ENCODE measurements at places on chromosomes 5 and 9.

GRCh38 chr5:31944684-31945445, 229.3 kb downstream of the GOLPH3 start:
- no peak for DNase-seq

DNA sequence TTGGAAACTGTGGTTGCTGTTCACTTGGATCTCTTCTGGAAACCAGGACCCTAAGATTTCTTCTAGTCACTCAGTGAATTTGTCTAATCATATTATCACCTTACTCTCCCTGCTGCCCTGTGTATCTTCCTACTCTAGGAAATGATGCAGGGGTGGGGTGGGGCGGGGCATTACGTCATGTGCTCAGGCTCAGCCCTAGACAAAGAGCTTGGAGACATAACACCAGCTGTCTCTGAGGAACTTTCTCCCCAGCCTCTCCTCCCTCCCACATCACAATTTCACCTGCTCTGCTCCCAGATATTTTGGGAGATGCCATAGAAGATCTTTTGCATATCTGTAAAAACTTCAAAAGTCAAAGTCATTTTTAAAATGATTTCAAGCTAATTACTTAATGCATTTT, 470.4 kb downstream of the ZSWIM6 start:
- no peak for DNase-seq

DNA sequence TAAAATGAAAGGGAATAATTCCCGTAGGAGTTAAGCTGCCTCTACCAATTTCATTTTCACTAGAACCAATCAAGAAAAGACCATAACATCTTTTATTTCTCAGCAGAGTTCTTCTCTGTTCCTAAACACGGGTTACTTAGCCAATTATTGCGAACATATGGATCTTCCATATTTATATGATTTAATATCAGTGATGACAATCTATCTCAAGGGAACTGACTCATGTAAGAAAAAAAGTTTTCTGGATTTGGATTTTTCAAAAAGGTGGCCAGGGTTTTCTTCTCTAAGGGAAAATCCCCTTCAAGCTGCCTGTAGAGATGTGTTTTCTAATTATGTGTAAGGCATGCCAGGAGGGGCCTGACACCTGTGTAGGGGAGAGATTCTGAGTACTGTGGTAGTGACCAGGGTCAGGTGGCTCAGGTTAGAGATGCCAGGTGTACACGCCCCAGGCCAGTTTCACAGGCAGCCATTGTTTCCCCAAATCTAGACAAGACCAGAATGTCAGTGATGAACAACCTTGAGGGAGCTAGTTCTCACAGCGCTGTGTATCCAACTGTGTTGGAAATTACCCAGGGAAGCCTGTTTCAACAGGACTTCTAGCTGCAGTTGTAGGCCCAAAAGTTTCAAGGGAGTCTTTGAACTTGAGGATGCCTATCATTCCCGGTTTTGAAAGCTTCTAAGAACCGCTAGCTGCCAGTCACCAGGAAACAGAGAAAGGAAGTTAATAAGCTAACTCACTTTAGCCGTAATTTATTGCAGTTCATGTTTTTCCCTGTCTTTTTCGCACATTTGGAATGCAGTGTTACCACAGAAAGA, 572.5 kb upstream of the RGMB start:
- no peak for DNase-seq

DNA sequence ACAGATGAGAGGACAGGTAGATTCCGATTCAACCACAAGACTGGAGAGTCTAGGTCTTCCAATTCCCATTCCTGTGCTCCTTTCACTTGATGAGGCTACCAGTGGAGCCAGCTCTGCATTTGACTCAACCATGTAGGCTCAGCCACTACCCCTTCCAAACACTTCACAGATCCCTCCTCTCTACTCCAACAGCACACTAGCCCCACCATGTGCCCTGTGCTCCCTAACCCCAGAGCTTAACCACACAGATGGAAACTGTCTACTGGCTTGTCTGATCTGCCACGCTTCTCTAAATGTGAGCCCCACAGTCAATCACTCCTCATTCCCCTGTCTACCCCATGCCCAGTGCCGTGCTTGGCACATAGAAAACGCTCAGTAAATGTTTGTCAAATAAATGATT, 508.2 kb downstream of the CDK5RAP2 start:
- DNase-seq: no peak

DNA sequence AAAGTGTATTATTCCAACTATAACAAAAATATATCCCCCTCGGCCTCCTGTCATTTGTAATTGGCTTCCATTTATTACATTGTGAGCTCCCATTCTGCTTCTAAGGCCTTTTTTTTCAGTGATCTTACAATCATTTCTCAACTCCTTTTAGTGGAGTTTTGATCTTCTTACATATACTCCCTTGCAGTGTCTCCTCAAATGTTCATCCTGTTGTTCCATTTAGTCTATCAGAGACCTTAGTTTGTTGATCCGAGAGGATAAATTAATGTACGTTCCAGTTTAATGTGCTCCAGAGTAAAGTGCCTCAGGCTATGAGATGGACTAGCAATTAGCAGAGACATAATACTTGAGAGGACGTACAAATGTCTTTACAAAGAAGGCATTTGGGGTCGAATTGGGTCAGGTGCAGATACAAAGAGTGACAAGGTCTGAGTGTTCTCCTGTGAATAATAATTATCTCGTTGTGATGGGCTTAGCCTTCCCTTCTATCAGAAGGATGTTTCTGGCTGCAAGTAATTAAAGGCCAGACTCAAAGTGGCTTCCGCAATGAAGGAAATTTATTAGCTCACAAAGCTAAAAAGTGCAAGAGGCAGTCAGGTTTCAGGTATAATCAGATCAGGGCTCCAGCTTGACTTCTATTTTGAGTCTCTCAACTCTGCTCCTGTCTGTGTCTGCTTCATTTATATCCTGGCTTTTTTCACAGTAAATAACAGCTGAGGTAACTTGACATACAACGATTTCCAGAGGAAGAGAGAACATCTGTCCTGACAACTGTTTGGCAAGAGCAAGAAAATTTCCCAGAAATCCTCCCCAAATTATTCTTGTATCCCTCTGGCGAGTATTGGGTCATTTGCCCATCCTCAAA, 30.1 kb downstream of the ARRDC3 start:
- DNase-seq: no peak

GRCh38 chr9:6443661-6444060, 30.7 kb downstream of the UHRF2 start:
- no peak for DNase-seq

DNA sequence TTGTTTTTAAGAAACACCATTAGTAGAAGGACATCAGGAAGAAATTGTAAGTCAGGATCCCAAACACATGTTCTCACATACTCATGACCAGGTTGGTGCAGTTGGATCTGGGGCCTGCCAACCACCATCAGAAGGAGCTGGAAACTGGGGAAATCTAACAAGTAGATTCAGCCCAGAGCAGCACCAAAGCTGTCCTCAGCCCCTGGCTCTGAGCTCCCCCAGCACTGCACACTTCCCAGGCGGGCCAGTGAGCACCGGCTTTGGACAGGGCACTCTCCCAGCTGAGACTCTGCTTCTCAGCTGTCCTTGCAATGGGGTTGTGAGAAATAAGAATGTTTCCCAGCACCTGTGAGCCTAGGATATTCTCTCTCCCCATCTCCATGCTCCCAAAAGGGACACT, 162.5 kb downstream of the PAX5 start:
- DNase-seq: no peak

GRCh38 chr9:79213417-79214125, 358.2 kb upstream of the TLE4 start:
- no peak for DNase-seq

GRCh38 chr5:170161069-170161468, 55.4 kb downstream of the FOXI1 start:
- DNase-seq: no peak

- no peak for DNase-seq
These were observed 12.2 kb downstream of the GLDC start for GRCh38 chr9:6633378-6633777.

DNA sequence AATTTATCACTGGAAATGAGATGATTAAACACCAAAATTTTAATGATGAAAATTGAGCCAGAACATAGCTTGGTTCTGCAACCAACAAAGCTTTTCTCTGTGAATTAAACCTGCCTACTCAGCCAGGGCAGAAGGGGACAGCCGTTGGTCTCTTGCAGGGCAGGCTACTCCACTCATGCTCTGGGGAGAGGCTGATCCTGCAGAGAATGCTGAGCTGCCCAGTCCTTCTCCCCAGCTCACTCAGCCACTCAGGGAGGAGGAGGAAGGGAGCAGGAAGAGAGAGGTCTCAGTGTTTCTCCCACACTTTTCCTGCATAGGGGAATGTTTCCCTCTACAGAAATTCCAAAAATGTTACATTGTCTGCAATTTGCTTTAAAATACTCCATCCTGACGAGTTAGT, 40.4 kb upstream of the HMHB1 start:
- DNase-seq: no peak

DNA sequence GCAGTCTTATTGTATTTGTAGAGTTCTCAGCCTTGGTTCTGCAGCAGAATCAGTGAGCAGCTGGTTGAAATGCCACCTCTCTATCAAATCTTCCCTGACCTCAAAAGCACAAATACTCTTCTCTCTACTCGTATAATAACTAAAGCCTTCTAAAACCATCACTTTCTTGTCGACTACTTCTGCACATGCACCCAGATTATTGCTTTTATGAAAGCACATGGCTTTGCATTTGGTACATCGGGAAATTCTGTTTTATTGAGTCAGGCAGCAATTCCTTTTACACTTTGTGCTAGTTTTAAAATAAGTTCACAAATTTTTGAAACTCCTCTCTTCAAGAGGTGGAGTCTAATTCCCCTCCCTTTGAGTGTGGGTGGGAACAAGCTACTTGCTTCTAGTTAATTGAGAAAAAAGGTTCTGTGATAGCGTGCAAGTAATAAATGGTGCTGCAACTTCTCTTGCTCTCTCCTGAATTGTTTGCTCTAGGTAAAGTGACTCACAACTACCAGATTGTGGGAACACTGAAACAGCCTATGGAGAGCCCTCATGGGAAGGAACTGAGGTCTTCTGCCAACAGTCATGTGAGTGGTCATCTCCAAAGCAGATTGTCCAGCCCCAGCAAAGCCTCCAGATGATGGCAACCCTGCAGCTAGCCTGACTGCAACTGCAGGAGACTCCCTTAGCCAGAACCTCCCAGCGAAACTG, 66.0 kb upstream of the TAF1L start:
- DNase-seq: no peak

GRCh38 chr5:167049771-167050567, 1241.5 kb upstream of the WWC1 start:
- no peak for DNase-seq

GRCh38 chr9:34744295-34745221, 34.6 kb upstream of the CCL21 start:
- no peak for DNase-seq

DNA sequence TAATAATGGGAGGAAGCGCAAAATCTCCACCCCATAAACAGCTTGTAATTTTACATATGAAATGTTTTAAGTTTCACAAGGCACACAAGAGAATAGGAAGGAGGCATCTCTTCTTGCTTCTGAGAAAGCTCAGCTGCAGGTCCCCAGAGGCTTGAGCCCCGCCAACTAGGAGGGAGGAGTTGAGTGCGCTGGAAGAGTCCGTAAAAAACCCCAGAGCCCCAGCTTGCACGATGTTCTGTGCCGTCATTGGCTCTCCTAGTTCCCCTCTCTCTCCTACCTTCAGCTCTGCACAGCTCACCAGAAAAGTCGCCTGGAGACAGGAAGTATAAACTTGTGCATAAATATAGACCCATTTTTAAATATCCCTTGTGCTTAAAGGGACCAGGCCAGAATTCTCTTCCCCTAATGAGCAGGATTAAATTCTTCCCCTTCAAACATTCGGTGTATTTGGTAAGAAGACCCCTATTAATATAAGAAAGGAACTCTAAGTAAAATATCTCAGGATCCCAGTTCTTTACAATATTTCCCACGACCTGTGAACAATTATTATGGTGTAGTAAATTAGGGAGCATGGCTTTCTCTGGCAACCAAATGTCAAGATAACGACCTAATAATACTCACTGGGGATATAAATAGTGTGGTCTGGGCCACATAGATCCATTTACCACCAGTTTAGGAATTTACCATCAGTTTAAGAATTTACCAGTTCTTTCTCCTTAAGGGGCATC, 13.7 kb downstream of the GLRX start:
- DNase-seq: peak; percentile 71

DNA sequence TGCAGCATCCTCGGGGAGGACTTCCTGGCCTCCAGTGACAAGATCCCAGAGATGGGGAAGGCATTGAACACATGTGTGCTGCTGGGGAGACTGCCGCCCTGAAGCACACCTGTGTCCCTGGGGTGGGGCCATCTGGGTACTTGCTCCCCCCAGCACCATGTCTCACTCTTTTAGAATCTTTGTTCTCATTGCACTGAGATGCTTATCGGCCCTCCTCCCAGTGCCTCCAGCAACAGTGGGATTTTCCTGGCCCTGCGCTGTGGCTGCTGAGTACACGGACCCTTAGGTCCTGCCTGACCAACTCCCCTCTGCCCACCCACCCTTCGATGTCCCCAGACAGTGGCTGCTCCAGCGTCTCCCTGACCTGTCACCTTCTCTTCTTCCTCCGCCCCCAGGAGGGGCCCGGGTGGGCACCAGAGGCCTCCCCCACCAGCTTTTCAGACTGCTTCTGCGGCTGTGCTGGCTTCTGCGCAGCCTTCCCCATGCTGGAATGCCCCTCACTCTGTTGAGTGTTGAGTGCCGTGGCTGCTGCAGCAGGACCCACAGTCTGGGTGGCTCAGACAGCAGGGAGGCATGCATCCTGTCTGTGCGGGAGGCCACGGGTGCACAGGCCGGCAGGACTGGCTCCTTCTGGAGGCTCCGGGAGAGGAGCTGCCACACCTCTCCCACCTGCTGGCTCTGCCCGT, 145.9 kb upstream of the IRX2 start:
- no peak for DNase-seq

DNA sequence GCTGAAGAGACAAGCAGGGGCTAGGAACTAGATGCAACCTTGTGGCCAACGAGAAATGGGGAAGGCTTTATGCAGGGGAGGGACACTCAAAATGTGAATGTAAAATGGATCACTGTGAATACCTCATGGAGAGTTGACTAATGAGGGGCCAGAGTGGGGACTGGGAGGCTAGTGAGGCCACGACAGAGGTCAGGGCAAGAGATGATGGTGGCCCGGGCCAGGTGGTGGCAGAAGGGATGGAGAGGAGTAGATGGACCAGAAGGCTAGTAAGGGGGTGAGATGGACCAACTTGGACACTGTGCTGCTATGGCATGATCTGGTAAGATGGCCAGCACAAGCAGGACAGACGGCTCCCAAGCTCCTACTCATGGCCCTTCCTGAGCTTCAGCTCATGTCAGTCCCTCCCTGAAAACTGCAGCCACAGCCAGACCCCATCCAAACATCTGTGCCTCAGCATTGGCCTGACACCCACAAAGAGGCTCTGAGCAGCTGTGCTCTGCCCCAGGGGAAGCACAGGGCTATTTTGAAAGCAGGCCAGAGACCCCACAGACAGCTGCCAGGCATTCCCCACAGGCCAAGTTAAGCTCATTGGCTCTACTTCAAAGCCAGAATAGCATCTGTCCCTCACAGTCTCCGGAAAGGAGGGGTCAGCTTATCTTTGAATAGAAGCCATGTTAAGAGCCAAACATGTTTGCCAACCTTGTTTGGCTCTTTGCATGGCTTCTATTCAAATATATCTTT, 22.1 kb downstream of the P4HA2 start:
- DNase-seq: no peak

GRCh38 chr9:27460226-27461023, 63.7 kb upstream of the IFNK start:
- no peak for DNase-seq

All from activated CD4-positive, alpha-beta T cell treated with anti-CD3 and anti-CD28 coated beads, Interleukin-2, Interleukin-6, amounts not matched to agents 100 ng/mL and 50 ng/mL, durations not matched to agents 16 hours and 8 hours (primary cell).